ENCODE measurements at places on chromosomes 5 and 9.

- DNase-seq = no peak
Measured at GRCh38 chr5:146447734-146448380, 724 bp downstream of the TCERG1 start.

DNA sequence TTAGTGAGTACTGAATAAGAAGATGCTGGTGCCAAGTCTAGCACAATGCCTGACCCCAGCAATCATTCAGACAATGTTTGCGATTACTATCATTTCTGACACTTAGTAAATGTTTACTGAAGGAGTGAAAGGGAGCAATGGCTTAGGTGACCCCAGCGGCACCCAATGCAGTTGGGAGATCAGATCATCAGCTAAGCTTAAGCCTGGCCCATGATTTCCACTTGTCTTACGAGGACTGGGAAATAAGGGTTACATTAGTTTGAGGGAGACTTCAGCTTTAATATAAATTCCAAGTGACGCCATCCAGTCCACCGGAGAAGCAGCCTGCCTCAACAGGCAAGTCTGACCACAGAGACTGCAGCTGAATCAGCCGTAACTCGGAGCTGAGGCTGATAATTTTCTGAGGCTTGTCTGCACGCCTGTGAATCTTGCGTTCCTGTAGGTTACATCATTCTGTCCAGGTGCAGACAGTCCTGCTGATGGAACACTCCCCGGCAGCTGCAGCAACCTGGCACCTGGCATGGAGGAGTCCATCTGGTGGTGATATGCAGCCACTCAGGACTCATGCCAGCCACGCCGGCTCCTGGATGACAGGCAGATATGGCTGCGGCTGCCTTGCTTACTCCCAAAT, 34.9 kb upstream of the FGF1 start:
- DNase-seq = no peak

- no peak for DNase-seq
Measured at GRCh38 chr5:110644357-110644756, 82.1 kb downstream of the TMEM232 start.

- DNase-seq = no peak
Measured at GRCh38 chr5:66892716-66893115, 296.5 kb downstream of the MAST4 start.

- DNase-seq = no peak
Measured at GRCh38 chr5:111682121-111682520, 74.9 kb downstream of the NREP start.

All from cortex of kidney (tissue), 1 donor.